ENCODE measurements at places on chromosomes 1 and 21. TPM values are rescaled to one million over a fixed set of nuclear protein-coding genes. Genes with fewer than 3 reads are reported as not detected.

- H3K4me3 ChIP-seq = peak overlapping the region; percentile 76
- peak; percentile 59 for DNase-seq
- H3K36me3 ChIP-seq = no peaks in the 10 kb centered on the region
- peak overlapping the region; percentile 93 for H3K27ac ChIP-seq
- H3K27me3 ChIP-seq = no peaks in the 10 kb centered on the region
These were observed 31.0 kb upstream of the IL19 start for GRCh38 chr1:206739411-206740076.

- H3K4me3 ChIP-seq = no peak overlapping the region
- no peaks in the 10 kb centered on the region for H3K27me3 ChIP-seq
- DNase-seq = no peak
- peak overlapping the region; percentile 3 for H3K27ac ChIP-seq
These were observed 67.9 kb downstream of the PHACTR4 start for GRCh38 chr1:28437264-28437923.

DNA sequence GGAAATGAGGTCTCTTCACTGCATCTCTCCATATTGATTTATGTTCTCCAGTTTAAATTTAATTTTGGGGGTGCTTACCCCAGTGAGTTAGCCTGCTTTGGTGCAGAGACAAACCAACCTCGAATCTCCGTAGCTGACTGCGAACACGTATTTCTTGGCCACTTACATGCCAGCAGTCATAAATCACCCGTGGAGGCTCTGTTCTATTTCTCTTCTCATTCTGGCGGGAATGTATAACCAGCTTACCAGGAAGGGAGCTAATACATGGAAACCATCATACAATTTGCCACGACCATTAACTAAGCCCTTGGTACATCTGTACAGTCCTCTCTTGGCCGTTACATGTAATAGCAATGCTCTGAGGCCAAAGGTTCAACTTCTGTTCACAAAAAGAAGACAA, 148.0 kb downstream of the PLA2G4A start:
- H3K27ac ChIP-seq = no peak overlapping the region
- peaks cover 17% of the 10 kb centered on the region for H3K27me3 ChIP-seq
- H3K36me3 ChIP-seq = no peaks in the 10 kb centered on the region

DNA sequence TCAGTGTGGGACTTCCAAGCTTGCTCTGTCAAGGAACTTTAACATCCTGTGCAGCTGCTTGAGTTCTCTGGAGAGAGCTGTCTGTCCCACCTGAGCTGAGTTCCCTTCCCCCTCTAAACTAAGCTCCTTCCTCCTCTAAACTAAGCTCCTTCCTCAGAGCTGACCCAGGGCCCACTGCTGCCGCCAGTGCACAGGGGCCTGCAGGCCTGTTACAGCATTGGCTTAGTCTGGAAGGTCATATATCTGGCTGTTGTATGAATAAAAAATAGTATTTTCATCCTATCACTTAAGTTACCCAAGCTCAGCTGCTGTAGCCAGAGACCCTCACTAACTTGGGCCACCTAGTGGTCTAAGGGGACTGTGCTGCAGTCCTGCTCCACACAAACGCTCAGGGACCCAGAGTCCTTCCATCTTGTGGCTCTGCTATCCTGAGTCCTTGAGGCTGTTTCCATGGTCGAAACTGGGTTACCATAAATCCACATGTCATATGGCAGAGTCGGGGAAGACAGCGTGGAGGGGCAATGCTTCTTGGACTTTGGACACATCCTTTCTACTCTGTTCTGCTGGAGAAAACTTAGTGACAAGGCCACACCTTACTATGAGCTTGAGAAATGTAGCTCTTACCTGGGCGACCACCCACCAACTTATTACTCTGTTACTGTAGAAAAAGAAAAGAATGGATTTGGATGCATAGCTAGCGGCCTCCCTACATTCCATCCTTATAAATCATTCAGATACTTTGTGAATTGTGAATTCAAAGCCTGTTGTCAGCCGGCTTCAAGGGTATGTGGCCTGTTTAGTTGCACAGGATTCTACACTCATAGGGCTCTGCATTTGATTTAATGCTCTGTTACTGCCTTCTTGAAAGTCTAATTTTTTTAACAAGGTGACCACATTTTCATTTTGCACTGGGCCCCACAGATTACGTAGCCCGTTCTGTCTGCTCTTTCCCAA, 71.4 kb upstream of the GCLM start:
- H3K27ac ChIP-seq = no peak overlapping the region
- no peak overlapping the region for H3K4me3 ChIP-seq
- H3K36me3 ChIP-seq = no peaks in the 10 kb centered on the region
- H3K27me3 ChIP-seq = peaks cover 13% of the 10 kb centered on the region
- DNase-seq = no peak

DNA sequence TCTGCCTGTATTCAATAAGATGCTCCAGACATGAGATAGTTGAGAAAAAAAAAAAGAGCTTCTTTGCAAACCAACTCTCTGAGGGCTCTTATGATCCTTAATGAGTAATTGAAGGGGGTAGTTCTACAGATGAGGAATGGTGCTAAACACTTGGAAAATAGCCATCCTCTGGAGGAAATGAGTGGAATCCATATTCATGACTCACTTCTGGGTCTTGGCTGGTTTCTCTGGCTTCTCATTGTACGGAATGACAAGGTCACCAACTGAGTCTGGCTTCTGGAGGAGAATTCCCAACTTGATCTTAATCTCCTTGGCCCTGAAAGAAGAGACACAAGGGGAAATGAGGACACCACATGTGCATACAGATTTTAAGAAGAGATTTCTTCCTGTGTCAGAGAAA, 34.7 kb downstream of the RGS5 start:
- no peak overlapping the region for H3K4me3 ChIP-seq
- H3K36me3 ChIP-seq = peaks cover 7% of the 10 kb centered on the region
- H3K4me1 ChIP-seq = no peaks in the 10 kb centered on the region
- no peak for DNase-seq

GRCh38 chr1:9874959-9875635, 35.0 kb downstream of the CTNNBIP1 start:
- H3K27me3 ChIP-seq = no peaks in the 10 kb centered on the region
- peaks cover 4% of the 10 kb centered on the region for H3K4me1 ChIP-seq

DNA sequence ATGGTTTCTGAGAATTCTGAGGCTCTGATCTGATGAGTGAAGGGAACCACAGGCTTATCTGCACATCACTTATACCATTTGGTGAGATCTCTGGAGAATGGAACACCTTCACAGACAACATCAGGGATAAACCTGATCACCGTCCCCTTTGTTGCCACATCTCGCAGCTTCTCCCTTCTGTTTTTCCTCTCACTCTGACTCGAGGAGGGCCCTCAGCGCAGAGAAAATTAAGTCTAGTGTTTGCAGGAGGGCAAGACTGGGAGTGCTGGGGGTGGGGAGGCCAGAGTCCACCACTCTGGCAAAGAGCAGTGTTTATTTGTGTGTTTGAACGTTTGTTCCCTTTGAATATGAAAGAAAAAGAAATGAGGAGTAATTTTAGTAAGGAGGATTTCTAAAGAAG, 29.0 kb upstream of the BATF3 start:
- peak overlapping the region; percentile 57 for H3K27ac ChIP-seq
- DNase-seq = no peak
- H3K4me3 ChIP-seq = no peak overlapping the region
- no peaks in the 10 kb centered on the region for H3K4me1 ChIP-seq
- H3K27me3 ChIP-seq = no peaks in the 10 kb centered on the region

DNA sequence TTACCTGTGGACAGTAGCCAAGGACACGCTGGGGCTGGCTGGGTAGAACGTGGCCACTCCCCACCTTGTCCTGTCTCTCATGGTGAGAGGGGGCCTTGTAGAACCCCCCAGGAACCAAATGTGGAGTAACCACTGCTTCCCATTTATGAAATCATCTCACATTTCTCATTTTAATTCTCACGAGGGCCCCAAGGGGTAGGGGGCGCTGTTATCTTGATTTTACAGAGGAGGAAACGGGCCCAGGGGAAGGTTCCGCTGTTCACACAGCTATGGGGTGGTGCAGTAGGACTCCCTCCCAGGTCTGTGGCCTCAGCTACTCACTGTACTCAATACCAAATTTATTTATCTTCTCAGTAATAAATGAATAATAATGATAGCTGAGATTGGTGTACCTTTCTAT, 5.5 kb downstream of the SMPDL3B start:
- H3K4me3 ChIP-seq = no peak overlapping the region
- no peaks in the 10 kb centered on the region for H3K36me3 ChIP-seq
- H3K27me3 ChIP-seq = peaks cover 7% of the 10 kb centered on the region

- H3K27me3 ChIP-seq = peaks cover 15% of the 10 kb centered on the region
- H3K4me3 ChIP-seq = no peak overlapping the region
- H3K27ac ChIP-seq = no peak overlapping the region
- H3K36me3 ChIP-seq = peaks cover 1% of the 10 kb centered on the region
- DNase-seq = no peak
- H3K4me1 ChIP-seq = no peaks in the 10 kb centered on the region
These were observed 70.9 kb upstream of the FAM78B start for GRCh38 chr1:166237675-166238074.

DNA sequence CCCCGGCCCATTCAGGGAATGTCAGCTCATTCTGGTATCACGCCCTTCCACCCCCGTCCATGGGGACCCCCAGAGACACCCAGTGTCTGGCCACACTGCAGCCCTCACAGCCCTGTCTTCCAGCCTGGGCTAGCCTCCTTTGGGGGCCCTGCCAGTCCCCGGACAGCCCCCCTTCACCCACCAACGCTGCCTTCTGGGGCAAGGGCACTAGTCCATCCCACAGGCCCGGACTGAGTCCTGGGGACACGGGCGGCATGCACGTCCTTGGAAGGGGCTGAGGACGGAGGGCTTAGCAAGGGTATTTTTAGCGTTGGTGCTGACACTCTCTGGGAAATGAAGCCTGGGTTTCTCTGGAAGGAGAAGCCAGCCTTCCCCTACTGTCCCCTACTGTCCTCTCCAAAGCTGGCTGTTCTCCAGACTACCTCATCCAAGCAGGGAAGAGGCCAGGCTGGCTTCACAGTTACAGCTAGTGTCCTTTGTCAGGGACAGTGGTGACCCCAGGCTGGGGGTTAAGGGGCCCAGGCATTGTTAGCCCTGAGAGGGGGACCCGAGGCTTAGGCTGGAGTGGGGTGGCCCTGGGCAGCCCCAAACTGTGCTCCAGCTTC, 39.5 kb downstream of the COQ8A start:
- no peaks in the 10 kb centered on the region for H3K4me1 ChIP-seq
- no peaks in the 10 kb centered on the region for H3K27me3 ChIP-seq
- no peak for DNase-seq
- no peak overlapping the region for H3K4me3 ChIP-seq

DNA sequence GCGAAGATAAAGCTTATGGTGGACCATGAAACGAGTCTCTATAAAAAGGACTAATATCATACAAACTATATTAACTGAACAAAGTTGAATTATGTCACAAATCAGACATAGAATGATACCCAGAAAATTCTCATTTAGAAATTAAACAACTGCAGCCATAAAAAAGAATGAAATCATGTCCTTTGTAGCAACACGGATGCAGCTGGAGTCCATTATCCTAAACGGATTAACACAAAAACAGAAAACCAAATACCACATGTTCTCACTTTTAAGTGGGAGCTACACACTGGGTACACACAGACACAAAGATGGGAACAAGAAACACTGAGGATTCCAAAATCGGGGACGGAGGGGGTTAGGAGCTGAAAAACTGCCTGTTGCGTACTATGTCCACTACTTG, 11.5 kb downstream of the COP1 start:
- DNase-seq = no peak
- no peak overlapping the region for H3K4me3 ChIP-seq
- H3K27me3 ChIP-seq = no peaks in the 10 kb centered on the region
- peaks cover 88% of the 10 kb centered on the region for H3K4me1 ChIP-seq

DNA sequence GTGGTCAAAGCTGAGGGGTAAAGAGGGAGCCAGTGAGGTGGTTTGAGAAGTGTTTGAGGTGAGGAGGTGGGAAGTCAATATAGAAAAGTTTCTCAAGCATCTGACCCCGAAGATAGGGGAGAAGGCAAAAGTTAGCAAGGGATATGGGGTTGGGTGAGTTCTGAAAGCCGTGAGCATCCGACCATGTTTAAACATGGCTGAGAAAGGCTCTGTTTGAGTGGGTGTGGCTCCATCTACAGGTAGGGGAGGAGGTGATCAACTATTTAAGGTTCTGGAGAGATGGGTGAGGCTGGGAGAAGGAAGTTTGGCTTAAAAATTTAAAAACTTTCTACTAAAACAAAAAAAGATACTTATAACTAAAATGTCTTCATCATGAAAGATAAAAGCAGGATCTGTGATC, 273.8 kb downstream of the KCNJ6 start:
- H3K4me3 ChIP-seq = no peak overlapping the region
- H3K27ac ChIP-seq = no peak overlapping the region

DNA sequence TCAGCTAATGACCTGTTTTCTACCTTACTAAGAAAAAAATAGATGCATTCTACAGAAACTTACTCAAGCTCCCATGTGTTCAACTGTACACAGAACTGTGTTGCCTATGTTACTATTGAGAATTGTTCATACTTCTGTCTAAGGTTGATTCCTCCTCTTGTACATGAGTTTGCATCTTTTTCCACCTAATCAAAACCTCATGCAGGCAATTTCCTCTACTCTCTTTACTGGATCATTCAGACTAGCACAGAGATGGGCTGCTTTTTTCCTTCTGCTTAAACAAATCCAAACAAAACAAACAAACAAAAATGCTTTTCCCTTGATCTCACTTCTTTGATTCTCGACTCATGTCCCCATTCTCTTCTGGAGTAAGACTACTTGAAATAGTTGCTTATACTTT, 58.8 kb upstream of the PTGFR start:
- H3K36me3 ChIP-seq = no peaks in the 10 kb centered on the region
- H3K4me3 ChIP-seq = no peak overlapping the region
- H3K4me1 ChIP-seq = no peaks in the 10 kb centered on the region
- no peaks in the 10 kb centered on the region for H3K27me3 ChIP-seq
- DNase-seq = no peak

DNA sequence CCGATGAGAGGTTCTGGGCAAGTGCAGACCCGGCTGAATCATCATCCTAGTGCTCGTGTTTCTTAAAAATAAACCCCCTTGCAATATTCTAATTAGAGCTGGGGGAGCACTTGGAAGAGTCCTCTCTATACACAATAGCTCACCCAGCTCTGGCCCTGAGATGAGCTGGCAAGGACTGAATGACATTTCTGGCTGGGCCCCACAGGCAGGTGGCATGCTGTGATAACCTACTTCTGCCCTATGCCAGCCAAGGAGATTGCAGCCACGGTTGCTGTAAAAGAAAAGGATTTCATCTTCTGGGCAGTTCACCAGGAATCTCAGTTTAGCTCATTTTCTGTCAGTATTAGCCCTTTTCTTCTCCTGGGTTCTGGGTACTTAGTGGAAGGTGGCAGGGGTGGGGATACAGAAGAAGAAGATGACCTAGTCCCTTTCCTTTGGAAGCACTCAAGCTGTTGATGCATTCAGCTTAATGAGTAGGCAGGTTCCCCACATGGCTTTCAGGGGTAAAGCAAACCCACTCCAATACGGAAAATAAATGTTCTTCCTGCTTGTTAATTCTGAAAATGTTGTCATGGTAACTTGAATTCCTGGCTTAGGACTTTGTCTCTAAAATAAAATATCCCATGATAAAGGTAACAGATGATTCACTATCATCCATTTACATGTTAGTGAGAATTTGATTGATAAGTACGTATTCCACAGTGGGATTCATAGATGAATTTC, 32.2 kb downstream of the VASH2 start:
- no peaks in the 10 kb centered on the region for H3K27me3 ChIP-seq
- no peak for DNase-seq
- peaks cover 1% of the 10 kb centered on the region for H3K4me1 ChIP-seq
- H3K4me3 ChIP-seq = no peak overlapping the region
- H3K27ac ChIP-seq = no peak overlapping the region
- no peaks in the 10 kb centered on the region for H3K36me3 ChIP-seq

TMEM53 gene
- total RNA-seq = 1.0 TPM

OR10T2 gene
- not detected for total RNA-seq

PIK3R3 gene
- 0.41 TPM for total RNA-seq

RAP1GAP gene
- total RNA-seq = 0.49 TPM

HES4 gene
- not detected for total RNA-seq

TDRD5 gene
- not detected for total RNA-seq

MROH7 gene
- total RNA-seq = 0.18 TPM

GPR157 gene
- total RNA-seq = 5.6 TPM

Data from naive thymus-derived CD8-positive, alpha-beta T cell (primary cell).